ENCODE measurements at places on chromosomes 7 and 10.

GRCh38 chr10:108817135-108817534, 1106.2 kb downstream of the XPNPEP1 start:
- no peak for DNase-seq

DNA sequence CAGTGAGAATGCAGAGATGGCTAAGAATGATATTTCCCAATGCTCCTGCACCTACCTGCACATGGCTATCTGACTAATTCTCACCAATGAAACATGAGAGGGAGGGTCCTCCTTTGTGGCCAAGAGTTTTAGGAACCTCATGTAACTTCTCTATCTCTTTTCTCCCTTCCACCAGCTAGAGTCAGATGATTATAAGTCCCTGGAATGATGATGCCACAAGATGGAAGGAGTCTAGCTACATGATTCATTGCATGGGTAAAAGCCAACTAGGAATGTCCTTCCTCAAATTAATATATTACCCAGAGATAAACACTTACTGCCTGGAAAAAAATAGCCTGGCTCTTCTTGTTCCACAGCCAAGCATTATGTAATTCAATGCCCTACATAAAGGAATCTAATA, 55.1 kb upstream of the AASS start:
- no peak for DNase-seq

DNA sequence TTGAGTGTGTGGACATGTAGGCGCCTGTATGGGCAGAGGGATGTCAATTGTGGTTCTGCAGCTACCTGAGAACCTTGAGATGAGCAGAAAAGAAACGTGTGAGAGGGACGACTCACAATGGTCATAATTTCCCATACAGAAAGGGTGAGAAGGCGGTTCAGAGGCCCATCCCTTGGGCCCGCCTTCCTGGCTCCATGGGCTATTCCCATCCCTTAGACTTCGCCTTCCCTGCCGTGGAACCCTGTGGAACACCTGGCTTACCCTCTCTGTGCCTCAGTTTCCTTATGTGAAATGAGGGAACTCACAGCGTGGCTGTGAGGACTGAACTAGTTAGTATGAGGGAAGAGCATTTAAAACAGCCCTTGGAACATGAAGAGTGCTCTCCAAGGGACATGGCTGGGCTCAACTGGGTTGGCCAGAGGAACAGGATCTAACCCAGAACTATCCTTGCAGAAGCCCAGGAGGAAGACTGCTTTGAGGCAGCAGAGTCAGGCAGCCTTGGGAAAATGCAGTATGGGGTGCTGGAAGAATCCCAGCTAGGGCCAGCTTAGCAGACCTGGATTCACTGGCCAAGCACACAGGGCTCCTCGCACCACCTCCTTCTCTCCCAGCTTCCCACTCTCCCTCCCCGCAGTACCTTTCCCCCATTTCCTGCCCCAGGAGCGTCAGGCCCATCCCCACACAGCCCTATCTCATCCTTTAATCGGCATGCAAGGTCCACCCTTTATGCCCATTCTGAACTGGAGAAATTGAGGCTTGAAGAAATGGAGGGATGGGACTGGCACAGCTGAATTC, 11.1 kb upstream of the ZMIZ1 start:
- no peak for DNase-seq

DNA sequence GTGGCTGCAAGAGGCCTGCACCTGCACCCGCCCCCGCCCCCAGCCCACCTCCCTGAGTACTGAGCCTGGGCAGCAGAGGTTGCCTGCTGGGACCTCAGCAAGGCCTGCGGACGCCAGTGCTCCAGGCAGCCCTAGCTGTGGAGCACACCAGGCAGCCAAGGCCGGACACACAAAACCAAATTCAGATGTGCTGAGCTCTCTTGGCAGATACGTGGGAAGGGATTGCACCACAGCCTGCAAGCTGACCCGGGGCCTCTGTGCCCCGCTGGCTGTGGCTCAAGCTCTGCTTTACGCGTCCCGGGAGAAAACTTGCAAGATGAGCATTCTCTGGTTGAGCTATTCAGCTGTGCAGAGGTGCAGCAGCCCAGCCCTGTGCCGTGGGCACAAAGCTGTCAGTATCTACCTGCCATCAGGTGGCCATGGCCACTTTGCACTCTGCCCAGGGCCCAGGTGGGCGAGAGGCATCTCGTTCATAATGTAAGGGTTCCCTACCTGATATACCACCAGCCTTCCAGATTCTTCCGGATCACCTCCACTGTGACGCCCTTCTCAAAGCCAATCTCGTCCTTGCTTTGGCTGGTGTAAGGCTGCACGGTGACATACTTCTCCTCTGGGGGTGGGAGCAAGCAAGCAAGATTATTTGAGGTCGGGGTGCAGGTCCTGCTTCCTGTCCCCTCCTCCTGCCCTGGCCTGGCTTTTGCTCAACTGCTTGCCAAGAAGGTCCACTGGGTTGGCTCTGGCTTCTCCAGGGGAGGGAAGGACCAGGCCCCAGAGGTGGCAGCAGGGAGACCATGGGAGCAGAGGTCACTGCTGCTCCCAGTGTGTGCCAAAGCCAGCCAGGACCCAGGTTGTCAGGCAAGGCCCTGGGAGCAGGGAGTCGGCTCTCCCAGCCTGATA, 123.4 kb downstream of the NEURL1 start:
- DNase-seq = no peak

DNA sequence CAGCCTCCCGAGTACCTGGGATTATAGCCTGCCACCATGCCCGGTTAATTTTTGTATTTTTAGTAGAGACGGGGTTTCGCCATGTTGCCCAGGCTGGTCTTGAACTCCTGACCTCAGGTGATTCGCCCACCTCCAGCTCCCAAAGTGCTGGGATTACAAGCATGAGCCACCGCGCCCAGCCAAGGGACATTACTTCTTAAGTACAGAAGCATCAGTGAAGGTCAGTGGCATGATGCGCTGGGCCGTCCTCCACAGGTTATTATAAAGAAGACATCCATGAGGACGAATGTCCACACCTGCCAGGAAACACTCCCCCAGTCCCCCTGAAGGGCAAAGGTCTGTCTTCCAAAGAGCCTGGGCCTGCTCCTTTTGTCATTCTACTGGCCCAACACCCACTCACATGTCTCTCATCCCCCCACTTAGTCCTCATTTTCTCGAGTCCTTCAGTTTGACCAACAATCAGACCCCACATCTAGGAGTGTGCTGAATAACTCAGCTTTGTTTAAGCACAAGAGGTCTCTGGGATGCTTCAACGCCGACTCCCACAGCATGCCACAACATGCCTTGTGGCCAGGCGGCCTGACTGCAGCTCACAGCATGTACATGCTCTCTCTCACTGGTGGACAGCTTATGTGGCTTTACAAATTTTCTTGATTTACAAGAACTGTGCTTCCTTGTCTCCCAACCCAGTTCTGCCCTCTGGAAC, 73.0 kb downstream of the CTBP2 start:
- no peak for DNase-seq

GRCh38 chr7:98278408-98278807, 3.1 kb upstream of the BRI3 start:
- DNase-seq = no peak

- DNase-seq = no peak
Observed at GRCh38 chr7:7953806-7954205, 14.8 kb upstream of the GLCCI1 start.

DNA sequence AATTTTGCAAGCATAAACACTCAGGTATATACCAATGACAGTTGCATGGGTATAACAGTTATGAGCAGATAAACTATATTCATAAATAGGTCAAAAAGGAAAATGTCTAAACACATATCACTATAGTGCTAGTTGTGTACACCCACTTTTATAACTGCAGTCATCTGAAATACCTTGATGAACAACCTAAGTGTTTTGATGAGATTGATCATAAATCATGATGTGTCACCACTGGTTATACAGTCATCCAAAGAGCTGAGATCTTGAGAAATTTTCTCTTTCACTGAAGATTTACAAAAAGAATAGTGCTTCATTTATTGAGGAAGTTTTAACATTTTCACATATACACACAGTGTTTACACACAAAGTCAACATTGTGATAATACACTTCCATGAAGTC, 78.6 kb upstream of the SLC25A13 start:
- DNase-seq = no peak

DNA sequence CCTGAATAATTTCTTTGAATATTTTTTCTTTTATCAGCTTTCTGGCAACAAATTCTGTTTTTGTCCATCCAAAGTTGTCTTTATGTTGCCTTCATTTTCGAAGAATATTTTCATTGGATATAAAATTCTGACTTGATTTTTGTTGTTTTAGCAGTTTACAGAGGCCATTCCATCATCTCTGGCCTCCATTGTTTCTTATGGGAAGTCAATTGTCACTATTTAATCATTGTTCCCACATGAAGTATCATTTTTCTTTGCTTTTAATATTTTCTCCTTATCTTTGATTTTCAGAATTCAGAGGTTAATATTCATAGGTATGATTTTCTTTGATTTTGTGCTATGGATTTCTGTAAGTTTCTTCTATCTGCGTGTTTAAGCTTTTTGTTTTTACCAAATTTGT, 512.6 kb downstream of the LRMDA start:
- DNase-seq = no peak

- DNase-seq = no peak
Observed at GRCh38 chr7:74012842-74013249, 15.1 kb upstream of the ELN start.

DNA sequence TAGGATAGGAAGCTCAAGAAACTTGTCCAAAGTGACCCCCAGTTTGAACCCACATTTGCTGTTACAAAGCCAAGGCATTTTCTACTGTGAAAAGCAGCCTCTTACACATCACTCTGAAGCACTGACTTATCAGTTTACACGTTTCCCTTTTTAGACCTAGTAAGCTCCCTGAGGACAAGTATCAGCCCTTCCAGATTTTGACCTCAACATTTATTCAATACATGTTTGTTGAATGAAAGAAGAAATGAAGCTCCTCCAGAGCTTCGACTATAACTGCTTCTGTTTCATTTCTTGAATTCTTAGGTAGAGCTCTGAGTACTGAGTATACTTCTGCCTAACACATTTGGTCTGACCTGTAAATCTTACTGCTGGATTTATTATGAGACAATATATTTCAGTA, 2.7 kb downstream of the WASL start:
- DNase-seq = no peak

DNA sequence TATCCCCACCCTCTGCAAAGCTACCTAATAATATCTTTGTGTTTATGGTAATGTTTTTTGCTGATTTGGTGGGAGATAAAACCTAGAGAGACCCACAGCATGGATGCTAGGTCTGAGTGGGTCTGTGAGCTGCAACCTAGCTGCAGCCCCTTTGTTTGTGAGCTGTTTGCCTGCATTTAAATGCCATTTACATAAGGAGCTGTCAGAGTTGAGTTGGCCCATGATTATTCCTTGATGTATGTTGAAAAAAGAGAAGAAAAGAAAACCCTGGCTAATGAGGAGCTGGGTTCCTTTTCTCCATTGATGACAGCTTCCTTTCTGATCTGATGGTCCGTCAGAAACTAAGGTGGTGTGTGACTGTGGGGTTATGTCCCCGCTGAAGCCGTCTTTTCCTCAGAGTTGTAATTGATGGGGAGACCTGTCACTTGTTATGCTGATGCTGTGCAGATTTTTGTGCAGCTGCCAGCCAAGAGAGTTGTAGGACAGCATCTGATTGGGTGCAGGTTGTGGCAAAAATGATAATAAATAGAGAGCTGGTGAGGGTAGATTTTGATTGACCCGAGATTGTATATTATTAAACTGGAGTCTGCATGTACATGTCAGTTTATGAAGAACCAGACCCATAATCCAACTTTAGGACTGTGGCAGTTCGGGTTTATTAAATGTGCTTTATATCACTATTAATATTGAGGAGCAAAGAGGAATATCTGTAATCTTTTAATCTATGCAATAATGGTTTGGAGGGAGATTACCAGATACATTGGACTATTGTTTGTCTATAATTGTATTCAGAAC, 219.8 kb downstream of the AUTS2 start:
- no peak for DNase-seq

DNA sequence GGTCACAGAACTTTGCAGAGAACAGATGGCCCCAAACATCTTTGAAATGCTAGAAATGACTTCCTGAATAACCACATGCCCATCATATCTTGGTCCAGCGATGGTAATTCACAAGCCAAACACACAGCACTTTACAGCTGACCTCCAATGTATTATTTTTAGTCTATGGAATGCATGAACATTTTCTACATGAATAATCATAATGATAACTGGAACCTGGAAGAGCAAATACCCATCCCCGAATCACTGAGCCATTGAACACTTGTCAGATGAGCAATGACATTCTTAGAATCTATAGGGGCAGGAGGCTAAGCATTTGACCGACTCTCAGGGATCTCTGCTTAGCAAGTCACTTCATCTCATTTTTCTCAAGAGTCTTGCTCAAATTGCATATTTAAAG, 167.3 kb downstream of the CREB5 start:
- no peak for DNase-seq

GRCh38 chr7:134943785-134944400, 42.4 kb upstream of the AGBL3 start:
- no peak for DNase-seq

GRCh38 chr7:123749537-123749857, 694 bp upstream of the WASL start:
- DNase-seq = no peak

DNA sequence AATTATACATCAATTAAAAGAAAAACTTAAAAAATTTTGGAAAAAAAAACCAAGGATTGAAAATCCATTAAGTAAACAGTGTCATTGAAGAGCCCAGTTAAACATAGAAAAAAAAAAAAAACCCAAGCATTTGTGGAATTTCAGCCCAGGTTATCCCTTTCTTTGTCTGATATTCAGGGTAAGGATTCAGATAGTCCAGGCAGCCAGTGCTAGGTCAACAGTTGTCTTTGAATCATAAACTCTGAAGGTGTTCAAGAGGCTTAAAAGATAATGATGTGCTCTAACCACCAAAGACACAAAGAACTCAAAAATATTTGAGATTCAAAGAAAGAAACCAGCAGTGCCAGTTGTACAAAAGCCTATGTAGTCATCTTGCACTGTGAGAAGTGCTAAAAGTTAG, 270.3 kb upstream of the DKK1 start:
- DNase-seq = no peak

DNA sequence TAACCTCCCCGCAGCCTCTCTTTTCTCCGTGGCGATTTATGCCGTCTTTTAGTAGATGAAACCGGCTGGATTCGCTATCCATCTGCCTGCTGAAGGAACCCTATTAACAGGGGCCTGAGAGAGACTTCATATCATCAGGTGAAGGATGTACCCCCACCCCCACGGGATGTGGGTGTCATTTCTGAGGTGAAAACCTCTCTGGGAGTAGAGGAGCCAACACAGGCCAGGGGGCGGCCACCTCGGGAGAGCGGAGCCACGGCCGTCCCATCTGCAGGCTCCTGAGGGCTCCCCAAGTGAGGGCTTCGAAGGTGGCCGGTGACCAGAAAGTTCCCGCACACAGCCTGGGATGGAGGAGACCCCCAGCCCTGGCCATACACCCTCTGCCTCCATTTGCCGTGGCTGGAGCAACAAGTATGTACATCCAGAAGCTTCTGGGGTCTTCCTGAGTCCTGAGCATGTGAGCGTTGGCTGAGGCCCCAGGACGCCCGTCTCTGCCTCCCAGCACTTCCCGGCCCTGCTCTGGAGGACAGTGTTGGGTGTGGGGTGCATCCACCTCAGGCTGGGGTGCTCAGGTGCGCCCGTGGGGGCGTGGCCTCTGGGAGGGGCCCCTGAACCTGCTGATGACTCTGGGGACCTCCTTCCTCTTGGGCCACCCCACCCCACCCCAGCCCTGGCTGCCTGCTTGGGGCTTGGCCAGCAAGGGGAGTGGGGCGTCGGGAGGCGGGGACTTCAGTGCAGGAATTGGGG, 84.7 kb downstream of the NKX6-2 start:
- no peak for DNase-seq

All from CD8-positive, alpha-beta T cell (primary cell).